Activated gamma-delta T cell treated with Interleukin-2 at 50 U/mL for 16 hours (primary cell): ENCODE measurements at places on chromosomes 3 and 15.

DNA sequence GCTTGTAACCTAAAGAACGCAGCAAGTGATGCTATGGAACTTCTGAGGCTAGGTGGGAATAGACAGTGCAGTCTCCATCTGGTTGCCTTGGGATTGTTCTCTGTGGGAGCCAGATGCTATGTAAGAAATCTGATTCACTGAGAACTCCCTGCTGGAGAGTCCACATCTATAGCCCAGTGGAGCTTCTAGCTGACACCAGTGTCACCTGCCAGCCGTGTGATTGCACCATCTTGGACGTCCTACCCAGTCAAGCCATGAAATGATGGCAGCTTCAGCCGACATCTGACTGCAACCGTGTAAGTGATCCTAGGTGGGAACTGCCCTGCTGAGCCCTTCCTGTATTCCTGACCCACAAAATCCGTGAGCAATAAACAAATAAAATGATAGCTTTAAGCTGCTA, 12.4 kb upstream of the FYCO1 start:
- no peak for DNase-seq

GRCh38 chr3:41956574-41956973, 5.3 kb downstream of the ULK4 start:
- no peak for DNase-seq

GRCh38 chr3:130712718-130713423, 33.8 kb downstream of the PIK3R4 start:
- no peak for DNase-seq

GRCh38 chr15:91228383-91228782, 128.3 kb downstream of the SV2B start:
- DNase-seq, result no peak

GRCh38 chr15:24856397-24857390, 98.1 kb upstream of the SNRPN start:
- no peak for DNase-seq

GRCh38 chr3:45455040-45455439, 66.7 kb downstream of the LARS2 start:
- DNase-seq, result no peak
